ENCODE measurements at places on chromosomes 1 and 21.

DNA sequence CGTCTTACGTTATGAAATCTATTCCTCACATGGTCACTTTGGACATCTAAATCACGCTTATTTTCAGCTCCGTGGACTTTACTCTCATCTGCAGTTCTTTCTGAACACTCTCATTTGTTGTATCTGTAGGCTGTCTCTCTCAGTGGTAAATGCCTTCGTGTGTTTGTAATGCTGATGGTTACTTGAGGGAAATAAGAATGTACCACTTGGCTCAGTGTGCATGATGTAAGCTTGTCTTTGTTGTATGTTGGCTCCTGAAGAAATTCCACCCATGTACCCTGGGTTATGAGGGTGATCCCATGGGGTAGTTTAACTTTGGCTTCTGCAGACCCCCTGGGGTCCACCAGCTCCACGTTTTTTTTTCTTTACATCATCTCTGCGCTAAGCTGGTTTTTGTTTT, 378.4 kb downstream of the SETD4 start:
- no peak for DNase-seq

DNA sequence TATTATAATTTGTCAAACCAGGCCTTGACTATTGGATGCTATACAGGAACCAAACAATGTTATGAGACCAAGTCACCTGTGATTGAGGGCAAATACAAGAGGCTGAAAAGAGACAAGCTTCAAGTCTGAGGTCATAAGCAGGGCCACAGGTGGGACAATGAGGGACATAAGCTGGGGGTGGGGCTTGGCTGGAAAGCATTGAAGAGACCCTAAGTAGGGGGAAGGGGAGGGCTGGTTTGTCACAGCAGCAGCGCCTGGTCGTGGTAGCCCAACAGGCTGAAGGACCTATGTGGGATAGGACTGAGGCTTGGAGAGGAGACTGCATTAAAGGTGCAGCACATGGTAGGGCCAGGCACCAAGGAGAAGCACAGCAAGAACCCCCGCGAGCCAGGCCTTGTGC, 17.9 kb downstream of the HMGN2 start:
- no peak for DNase-seq

DNA sequence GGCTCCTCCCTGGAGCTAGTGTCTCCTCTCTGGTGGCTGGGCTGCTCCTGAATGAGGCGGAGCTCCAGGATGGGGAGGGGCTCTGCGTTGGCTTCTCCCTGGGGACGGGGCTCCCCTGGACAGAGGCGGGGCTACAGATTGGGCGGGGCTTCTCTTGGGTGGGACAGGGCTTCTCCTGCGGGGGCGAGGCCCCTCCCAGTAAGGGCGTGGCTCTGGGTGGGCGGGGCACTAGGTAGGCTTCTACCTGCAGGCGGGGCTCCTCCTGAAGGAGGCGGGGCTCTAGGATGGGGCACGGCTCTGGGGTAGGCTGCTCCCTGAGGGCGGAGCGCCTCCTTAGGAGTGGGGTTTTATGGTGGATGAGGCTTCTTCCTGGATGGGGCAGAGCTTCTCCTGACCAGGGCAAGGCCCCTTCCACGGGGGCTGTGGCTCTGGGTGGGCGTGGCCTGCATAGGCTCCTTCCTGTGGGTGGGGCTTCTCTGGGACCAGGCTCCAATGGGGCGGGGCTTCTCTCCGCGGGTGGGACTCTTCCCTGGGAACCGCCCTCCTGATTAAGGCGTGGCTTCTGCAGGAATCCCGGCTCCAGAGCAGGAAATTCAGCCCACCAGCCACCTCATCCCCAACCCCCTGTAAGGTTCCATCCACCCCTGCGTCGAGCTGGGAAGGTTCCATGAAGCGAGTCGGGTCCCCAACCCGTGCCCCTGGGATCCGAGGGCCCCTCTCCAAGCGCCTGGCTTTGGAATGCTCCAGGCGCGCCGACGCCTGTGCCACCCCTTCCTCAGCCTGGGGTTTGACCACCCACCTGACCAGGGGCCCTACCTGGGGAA, 22.7 kb upstream of the ARF1 start:
- DNase-seq, result peak; percentile 67

- no peak for DNase-seq
These were observed 2.9 kb downstream of the TATDN3 start for GRCh38 chr1:212794561-212795014.

DNA sequence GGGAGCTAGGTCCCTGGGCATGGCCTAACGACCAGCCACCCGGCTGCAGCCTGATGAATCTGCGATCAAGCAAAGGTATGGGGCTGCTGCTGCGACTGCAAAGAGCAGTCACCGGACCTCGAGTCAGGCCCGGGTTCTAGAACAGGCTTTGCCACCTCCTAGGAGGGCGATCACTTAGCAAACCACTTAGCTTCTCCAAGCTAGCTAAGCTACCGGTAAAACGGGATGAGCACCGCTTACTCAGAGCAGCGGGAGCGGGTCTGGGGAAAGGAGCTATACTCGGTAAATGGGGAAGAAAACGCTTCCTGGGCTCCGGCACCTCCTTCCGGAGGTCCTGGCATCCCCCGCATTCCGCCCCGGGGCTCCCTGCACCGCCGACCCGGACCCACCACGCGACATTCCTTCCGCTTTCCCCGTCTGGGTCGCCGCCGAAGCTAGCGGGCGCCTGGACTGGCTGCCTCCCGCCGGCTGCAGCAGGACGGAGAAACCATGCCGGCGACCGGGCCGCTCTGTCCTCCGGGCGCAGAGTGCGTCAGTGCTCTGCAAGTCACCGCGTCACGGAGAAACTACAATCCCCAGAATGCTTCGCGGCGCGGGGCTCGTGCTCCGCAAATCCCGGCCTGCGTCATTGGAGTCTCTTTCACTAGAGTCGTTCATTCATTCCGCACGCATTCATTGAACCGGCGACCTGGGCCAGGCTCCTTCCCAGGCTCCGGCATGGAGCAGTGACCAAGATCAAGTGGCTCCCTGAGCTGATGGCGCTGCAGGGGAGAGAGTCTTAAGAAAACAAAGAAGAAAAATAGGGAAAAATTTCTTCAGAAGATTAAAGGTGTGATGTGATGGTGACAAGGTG, at the start of gene LSM10:
LSM10 (minus strand) TSS at position 531 of the 853 bp plus-strand sequence. CDS start 3,779 bp downstream, outside the sequence.
- DNase-seq, result peak; percentile 95

- DNase-seq, result no peak
These were observed 70.8 kb upstream of the CASZ1 start for GRCh38 chr1:10867138-10867721.

- DNase-seq, result no peak
These were observed 39.1 kb upstream of the GBP5 start for GRCh38 chr1:89311757-89312156.

- DNase-seq, result no peak
These were observed 14.4 kb upstream of the SAMSN1 start for GRCh38 chr21:14560555-14560954.

GRCh38 chr1:203148127-203148526, 20.6 kb downstream of the ADORA1 start:
- DNase-seq, result no peak

DNA sequence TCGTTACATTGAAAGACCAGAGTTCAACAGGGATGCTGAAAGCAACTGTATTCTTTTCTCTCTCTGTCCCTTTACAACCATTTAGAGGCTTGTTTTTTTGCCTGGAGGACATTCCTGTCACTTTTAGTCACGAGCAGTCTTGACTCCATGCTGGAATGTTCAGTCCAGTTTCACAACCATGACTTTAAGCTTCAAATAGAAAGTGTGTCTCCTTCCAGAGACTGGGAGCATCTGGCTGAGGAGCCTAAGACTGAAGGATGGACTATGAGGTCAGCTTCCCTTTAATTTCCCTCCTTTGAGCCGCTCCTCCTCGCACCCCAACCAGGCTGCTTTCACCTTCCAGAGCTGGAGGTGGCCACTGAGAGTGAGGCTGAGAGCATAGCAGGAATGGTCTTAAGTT, 10.5 kb upstream of the RYR2 start:
- no peak for DNase-seq

DNA sequence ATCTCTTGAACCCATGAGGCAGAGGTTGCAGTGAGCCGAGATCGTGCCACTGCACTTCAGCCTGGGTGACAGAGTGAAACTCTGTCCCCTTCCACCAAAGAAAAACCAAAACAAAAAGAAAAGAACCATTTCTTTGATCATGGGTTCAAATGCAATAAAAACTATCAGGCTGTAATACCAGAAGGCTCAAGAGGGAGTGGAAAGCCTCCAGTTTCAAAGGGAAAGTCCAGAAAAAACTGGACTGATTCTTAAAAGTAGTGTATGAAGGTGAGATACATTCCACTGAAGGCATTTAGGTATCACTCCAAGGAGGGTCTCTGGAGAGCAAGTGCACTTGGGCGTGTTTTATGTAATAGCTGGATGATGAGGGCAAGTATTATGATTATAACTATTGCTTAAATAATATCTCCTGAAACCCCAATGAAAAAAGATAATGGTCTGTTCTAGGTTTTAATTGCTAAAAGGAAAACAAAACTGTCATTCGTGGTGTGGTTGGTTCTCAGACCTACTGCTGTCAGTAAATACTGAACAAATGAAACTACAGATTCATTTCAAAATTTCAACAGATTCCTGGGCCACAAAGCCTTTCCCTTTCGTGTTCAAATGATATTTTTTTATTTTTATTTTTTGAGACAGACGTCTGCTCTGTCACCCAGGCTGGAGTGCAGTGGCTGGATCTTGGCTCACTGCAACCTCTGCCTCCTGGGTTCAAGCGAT, 6.0 kb upstream of the CAMTA1 start:
- no peak for DNase-seq

DNA sequence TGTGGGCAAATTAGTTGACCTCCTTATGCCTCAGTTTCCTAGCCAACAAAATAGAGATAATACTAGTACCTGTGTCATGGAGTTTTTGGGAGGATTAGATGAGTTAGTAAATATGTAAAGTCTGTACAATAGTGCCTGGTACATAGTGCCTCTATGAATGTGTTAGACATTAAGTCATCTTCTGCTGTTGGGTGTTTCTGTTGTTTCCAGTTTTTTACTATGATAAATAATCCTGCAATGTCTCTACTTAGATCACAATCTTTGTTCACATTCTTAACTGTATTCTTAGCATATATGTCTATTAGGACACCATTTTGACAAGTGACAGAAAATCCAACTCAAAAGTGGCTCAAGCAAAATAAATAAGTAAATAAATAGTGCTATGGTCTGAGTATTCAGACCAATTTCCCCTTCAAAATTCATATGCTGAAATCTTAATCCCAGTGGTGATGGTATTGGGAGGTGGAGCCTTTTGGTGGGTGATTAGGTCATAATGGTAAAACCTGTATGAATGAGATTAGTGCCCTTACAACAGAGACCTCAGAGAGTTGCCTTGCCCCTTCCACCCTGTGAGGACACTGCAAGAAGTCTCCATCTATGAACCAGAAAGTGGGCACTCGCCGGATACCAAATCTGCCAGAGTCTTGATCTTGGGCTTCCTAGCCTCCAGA, 84.3 kb downstream of the DIRAS3 start:
- no peak for DNase-seq

DNA sequence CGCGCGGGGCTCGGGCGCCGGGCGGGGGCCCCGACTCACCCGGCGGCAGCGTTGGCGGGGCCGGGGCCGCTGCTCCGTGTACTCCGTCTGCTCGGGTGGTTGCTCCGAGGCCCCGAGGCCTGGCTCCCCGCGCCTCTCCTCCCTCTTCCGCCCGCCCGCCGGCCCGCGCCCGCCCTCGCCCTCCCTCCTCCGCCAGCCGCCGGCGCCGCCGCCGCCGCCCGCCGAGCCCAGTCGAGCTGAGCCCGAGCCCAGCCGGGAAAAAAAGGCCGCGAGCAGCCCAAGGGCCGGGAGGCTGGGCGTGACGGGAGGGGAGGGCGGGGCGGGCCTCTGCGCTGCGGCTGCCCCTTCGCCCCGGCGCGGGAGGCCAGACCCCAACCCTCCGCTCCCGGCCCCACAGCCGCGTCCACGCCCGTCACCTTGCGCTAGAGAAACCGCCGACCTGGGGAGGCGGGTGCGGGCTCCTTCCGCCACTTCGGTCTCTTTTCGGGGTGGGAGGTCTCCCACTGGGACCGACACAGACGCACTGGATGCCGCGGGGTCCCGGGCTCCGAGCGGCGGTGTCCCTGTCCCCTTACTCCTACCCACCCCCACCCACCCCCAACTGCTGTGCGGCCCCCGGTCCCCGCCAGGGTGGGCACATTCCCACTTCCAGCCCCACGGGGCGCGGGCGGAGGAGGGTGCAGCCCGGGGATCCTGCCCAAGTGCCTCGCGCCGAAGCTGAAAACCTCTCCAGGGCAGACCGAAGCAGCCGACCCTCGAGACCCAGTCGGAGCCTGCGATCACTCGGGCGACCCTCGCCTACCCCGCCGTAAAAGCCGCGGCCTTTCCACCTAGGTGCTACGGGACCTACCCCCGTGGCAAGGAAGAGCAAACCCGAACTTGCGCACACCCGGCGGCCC, at the start of gene CERS2:
CERS2 (minus strand) TSS at position 256 of the 899 bp plus-strand sequence. CDS start 5,745 bp downstream, outside the sequence.
- peak; percentile 70 for DNase-seq

DNA sequence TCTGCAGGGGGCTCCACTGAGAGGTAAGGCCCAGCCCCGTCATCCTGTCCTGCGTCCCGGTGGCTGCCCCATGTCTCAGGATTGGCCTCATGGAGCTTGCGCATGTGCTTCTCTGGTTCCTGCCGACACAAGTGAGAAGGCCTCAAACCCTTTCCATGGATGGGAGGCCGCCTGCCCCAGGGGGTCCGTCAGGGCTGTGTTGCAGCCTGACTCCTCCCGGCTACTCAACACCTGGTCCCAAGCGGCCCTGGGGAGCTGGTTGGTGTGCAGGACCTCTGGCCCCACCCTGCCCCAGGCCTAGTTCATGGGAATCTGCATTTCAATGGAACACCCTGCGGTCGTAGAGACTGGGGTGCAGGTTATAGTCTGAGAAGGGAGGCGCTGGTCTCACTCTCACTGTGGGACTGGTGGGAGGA, 21.1 kb upstream of the PDE9A start:
- DNase-seq, result no peak

- no peak for DNase-seq
These were observed 60.3 kb downstream of the CD247 start for GRCh38 chr1:167457936-167458584.

- DNase-seq, result no peak
These were observed 8.8 kb upstream of the SSU72 start for GRCh38 chr1:1583347-1584010.

DNA sequence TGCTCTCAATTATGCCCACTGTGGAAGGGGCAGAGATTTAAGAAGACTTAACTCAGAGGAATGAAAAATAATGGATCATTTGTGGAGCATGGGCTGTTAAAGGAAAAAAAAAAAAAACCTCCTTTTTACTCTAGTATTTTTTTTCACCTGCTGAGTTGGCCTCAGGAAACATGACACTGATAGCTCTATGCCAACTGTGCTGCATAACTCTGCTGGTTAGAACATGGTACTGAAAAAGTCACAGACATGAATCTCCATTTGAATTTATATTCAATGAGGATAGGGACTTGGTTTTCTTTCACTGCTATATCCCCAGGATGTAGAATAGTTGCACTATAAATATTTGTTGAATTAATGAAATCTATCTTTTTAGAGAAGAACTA, 86.1 kb upstream of the KIAA0040 start:
- no peak for DNase-seq
